Transverse colon (tissue), 4 donors: ENCODE measurements at places on chromosomes 6 and 20. TPM values are rescaled to one million over a fixed set of nuclear protein-coding genes. Genes with fewer than 3 reads are reported as not detected.

TRIM10 gene
- 0.20 TPM for total RNA-seq

SPAG4 gene
- not detected for total RNA-seq

GRCh38 chr20:1616858-1617434, 2.9 kb downstream of the SIRPB1 start:
- no peak for DNase-seq

SIRPB2 gene
- 3.7 TPM for total RNA-seq

GRCh38 chr6:150245148-150245935, 102.5 kb downstream of the PPP1R14C start:
- no peak for DNase-seq

DNA sequence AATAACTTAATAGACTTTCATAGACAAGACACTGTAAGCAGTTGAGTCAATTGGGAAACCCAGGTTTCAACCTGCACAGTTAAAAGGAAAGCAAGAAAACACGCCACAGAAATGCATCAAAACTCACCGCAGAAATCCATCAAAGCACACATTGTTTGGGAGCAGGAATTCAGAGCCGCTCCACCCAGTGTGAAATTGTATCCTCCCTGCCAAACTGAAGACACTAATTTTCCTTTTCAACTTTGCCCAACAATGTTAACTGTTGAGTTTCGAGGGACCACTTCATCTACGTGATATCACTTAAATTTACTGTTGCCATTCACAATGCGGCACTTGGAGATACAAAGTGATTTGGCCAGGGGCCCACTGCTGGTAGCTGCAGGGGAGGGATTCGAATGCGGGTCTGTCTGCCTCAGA, 92.7 kb downstream of the DACT2 start:
- DNase-seq = no peak
